ENCODE measurements at places on chromosomes 16 and 17. TPM values are rescaled to one million over a fixed set of nuclear protein-coding genes. Genes with fewer than 3 reads are reported as not detected.

DNA sequence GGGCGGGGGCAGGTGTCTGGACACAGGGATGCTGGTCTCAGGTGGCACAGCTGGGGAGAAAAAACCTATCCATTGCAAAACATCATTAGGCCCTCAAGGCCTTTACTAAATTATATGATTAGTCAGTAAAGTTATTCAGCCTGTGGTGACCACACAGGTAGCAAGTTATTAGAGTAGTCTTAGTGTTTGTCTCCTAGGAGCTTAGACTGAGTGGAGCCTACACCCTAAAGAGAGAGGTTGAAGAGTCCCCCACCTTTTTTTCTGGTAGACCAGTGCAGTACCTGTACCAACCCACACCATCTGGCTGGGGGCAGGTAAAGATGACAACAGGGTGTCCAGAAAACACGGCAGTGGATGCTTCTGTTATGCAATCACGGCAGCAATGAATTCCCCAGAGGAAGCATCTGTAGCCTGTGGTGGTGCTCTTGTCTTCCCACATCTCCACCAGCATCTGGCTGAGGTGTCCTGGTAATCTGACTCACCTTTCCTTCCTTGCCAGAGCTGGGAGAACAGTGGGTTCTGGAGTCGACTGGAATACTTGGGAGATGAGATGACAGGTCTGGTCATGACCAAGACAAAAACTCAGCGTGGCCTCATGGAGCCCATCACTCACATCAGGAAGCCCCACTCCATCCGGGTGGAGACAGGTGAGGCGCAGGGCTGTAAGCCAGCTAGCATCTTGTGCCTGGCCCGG is 11.0 kb downstream of the MYCBPAP start:
- DNase-seq, result no peak

DNA sequence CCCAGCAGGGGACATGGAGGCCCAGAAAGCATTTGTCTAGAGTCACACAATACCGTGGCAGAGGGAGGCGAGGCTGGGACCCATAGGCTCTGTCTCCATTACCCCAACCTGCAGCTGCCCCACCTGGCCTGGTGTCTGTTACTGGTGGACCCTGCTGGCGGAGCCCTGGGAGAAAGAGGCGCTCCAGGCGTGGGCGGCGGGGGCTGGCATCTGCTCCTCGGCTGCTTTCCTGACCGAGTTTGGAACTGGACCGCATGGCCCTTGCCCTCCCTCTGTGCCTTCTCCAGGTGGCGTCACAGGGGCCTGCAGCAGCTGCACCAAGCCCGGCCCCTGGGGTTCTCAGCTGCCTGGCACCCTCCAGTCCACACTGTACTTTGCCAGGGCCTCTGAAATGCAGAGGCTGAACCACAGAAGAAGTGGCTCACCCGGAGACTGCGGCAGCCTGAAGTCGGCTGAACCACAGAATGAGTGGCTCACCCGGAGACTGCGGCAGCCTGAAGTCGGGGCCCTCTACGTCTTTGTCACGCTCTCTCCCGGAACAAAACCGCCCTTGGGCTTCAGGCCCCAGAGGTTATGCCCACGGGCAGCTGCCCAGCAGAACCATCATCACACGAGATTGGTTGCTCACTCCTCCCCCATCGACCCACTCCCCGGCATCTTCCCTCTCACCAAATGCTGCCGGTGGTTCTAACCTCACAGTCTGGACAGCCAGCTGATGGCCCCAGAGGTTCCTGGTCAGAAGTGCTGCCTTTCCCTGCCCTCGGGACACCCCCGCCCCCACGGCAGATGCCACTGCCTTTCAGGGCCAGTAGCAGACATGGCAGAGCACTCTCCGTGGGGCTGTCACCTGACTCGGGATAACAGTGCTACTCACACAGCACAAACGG is 20.2 kb downstream of the CBFA2T3 start:
- DNase-seq, result no peak

DNA sequence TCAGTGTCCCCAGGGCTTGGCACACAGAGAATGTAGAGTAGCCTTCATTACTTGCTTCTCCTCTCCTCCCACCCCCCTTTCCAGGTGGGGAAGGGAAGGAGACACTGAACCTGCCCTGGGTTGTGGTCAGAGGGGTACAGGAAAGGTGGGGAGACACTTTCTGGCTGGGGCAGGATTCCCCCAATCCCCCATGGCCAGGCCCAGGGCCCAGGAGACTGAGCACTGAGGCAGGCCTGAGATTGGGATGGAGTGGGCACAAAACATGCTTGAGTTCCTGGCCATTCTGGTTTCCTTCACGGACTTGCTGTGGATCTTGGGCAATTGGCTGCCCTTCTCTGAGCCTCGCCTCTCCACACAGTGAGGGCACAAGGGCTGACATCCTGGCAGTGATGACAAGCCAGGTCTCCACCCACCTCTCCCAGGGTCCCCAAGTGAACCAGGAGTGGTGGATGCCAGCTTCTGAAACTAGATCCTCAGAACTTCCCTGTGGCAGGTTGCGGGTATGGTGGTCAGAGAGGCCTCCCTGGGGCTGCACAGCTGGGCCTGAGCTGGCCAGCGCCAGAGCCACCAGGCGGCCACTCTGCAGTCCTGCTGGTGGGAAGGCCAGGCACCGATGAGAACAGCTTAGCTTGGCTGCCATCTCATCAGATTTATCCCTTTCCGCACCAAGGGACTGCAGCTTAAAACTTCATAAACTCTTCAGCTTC is 9.3 kb downstream of the ZNF629 start:
- DNase-seq, result no peak

DNA sequence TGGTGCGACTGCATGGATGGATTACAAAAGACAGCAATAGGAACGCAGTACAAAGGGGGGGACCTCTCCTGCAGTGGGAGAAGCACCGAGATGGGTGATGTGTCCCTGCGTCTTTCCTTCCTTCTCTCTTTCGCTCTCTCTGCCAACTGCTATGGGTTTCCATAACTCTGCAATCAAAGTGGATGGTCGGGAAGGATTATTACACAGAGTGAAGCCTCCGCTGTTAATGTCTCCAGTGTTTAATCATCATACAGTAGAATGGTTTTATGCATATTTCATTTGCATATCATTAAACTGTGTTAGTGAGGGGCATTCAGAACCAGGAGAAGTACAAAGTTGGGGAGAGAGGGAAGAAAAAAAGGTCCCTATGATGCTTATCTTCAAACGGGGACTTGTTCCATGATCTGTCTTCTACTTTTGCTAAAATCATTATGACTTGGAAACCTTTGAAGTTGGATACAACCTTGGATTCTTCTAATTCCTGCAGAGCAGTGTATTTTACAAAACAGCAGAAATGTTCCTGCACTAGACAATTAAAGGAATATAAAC is 255.9 kb upstream of the PMFBP1 start:
- DNase-seq, result no peak

GRCh38 chr17:411421-412120 is 59.0 kb upstream of the RPH3AL start:
- DNase-seq, result no peak

- no peak for DNase-seq
These were observed 10.5 kb downstream of the TSPOAP1 start for GRCh38 chr17:58318065-58318481.

- DNase-seq, result no peak
These were observed 73.7 kb downstream of the SREBF1 start for GRCh38 chr17:17763136-17763535.

DNA sequence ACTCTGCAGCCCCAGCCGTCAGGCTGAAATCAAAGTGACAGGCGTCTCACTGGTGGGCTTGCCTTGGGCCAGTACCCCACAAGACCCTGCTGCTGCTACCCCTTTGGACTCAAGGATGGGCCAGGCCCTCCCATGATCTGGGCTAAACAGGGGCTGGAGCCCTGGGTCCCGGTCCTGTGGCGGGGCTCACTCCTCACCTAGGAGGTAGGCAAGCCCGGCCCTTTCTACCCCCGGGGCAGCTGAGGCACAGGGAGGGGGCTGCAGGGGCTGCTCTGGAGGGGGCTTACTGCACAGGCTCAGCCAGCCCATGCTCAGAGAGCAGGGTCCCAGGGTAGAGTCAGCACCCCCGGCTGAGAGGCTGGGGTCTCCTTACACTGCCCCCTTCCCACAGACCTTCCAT is 23.6 kb downstream of the KATNB1 start:
- DNase-seq, result no peak

DNA sequence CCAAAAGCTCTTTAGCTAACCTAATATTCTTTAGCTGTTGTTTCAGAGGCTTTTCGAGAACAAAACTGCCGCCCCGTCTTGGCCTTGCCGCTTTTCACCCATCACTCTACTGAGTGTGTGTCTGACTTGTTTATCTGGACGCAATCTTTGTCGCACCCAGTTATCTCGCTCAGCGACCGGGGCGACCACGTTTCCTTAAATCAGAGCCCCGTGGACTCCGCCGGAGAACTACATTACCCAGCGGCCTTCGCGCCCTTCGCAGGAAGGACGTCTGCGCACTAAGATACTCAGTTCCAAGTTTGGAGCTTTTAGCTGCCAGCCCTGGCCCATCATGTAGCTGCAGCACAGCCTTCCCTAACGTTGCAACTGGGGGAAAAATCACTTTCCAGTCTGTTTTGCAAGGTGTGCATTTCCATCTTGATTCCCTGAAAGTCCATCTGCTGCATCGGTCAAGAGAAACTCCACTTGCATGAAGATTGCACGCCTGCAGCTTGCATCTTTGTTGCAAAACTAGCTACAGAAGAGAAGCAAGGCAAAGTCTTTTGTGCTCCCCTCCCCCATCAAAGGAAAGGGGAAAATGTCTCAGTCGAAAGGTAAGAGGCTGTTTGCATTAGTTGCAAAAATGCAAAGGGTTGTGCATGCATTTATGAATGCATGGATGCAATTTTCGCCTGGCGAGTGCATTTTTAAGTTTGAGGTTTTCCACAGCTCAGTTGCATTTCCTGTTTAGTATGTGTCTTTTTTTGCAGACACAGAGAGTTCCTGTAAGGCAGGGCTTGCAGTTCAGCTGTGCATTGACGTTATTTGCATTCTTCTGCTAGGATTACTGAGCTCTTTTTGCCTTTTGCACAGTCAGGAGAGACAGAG is at the start of gene MAP2K6:
TSS of gene MAP2K6 (plus strand) at position 290 of the 867 bp plus-strand sequence. CDS start at position 578, 288 bp downstream.
- peak; percentile 78 for DNase-seq

- DNase-seq, result no peak
These were observed 3.0 kb downstream of the NACA2 start for GRCh38 chr17:61587807-61588660.

DNA sequence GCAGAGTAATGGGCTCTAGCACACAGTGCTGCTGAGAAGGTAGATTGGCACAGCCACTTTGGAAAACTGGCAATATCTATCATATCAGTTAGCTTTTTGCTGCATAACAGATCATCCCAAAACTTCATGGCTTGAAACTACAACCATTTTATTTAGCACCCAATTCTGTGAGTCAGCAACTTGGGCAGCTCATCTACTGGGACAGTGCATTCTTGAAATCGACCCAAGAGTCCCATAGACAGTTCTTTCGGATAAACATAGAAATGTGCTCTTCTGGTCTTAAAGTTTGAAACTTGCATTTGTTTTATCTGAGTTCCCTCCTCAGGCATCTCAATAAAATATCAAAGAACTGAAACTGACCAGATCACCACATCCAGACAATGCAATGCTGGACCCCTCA is 76.7 kb downstream of the CEP112 start:
- no peak for DNase-seq

- peak; percentile 14 for DNase-seq
These were observed 240.5 kb downstream of the GSG1L start for GRCh38 chr16:27822996-27823395.

DNA sequence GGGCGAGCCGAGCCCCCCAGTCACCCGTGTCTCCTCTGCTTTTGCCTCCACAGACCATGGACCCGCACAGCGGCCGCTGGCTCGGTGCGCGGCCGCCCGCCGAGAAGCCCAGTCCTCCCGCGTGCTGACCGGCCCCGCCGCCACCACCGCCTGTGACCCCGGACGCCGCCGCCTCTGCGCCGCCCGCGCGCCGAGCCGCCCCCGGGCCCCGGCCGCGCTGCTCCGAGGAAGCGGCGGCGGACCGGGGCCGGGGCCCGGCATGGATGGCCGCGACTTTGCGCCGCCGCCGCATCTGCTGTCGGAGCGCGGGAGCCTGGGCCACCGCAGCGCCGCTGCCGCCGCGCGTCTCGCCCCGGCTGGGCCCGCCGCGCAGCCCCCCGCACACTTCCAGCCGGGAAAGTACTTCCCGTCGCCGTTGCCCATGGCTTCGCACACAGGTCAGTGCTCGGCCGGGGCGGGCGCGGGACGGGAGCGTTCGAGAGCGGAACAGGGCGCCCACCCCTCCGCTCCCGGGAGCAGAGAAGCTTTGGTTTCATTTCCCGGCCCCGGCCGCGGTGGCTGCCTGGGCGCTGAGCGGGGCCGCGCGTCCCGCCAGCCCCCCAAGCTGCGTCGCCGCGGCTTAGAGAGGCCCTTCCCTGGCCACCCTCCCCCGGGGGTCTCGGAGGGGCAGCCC is 4.4 kb downstream of the BAHCC1 start:
- no peak for DNase-seq

DNA sequence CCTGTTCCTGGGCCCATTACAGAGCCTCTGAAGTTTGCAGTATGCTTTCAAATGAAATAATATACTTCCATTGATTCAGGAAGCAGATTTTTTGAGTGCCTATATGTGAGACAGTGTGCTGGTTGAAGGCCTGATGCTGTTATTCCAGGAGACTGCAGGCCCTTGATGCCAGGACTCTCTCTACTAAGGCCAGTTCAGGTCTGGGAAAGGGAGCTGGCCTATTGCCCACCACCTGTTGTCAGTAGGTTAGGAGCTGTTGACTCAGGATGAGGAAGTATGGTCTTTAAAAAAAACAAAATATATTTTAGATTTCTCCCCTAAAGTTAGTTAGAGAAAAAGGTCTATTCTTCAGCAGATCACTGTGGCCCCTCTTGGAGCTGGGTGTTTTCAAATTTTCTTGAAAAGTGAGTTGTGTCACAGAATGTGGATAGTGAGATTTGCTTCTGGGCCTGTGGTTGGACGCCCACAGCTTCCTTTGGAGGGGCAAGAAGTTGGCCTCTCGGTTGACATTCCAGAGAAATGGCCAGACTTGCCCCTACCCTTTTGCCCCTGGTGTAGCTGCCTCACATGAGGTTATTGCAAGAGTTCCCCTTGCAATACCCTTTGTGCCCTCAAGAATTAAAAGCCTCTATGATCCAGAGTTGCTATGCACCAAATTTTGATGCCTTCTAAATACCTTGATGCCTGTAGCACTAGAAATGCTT is 7.9 kb downstream of the ESRP2 start:
- DNase-seq, result no peak

DNA sequence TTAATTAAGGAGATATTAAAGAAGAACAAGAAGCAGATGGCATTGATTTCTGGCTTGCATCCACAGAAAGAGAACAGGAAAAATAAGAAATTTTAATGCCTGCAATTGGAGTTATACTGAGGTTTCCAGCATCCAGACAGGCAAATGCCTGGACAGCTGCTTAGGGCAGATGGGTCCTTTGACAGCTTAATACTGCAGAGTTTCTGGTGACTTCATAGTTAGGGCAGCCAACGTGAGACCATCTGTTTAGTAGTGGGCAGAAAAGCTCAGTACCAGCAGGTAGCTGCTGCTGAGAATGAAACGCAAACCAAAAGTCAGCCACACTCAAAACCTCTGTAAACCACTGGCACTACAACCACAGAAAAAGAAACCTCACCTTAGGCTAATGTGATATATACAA is 109.8 kb downstream of the CDK5R1 start:
- no peak for DNase-seq

ELMO3 gene
- 4.6 TPM for polyA plus RNA-seq

KRTAP4-9 gene
- polyA plus RNA-seq, result not detected

RDM1 gene
- polyA plus RNA-seq, result 2.4 TPM

GNAO1 gene
- 24.2 TPM for polyA plus RNA-seq

CDYL2 gene
- polyA plus RNA-seq, result 5.3 TPM

PSMD12 gene
- polyA plus RNA-seq, result 34.6 TPM

PHKB gene
- polyA plus RNA-seq, result 97.6 TPM

ITGAX gene
- polyA plus RNA-seq, result 1.9 TPM

NDUFB10 gene
- 89.2 TPM for polyA plus RNA-seq

TLCD2 gene
- polyA plus RNA-seq, result 8.2 TPM
